Stimulated activated CD4-positive, alpha-beta T cell treated with anti-CD3 and anti-CD28 coated beads, Interleukin-2, amount 100 ng/mL, for 4 hours (primary cell): ENCODE measurements at places on chromosomes 6 and 20.

DNA sequence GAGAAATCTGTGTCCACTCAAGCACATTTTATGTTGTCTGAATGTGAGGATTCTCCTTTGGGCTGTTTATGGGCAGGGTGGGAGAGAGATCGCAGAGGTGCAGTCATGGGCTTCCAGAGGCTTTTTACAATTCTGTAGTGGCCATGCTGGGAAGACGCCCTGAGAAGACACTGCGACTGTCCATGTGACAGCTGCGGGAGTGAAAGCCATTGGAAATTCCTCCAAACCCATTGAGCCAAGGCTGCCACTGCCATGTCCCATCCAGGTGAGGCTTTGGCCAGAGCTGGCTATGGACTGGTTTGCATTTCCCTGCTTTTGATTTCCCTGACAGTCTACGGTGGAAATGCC lies 216.9 kb upstream of the ECI2 start:
- DNase-seq = no peak

DNA sequence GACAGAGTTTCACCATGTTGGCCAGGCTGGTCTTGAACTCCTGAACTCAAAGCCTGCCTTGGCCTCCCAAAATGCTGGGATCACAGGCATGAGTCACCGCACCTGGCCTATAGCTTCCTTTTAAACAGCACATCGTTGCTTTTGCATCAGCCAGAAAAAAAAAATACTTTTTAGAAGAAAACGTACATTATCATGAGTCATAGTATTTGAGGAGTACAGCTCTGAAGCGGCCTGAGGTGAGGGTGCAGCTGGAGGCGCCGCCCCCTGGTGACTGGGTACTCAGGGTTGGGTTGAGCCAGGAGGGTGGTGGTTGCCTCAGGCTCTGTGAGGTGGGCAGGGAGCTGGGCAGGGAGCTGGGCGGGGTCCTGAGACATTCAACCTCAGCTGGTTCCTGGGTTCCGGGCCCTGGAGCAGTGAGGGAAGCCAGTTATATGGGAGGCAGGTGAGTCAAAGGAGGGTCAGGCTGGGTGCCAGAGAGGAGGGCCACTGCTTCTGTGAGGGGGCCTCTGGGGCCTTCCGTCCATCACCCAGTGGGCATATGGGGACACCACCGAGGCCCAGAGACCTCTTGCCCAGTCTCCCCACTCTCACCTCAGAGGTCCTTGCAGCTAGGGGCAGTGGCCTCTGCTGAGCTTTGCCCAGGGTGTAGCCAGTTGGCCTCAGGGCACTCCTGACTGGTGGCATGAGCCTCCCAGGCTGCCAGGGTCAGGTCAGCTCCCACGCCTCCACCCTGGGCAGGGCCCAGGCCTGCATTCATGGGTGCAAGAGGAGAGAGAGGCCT lies 11.7 kb upstream of the ID1 start:
- DNase-seq = no peak

DNA sequence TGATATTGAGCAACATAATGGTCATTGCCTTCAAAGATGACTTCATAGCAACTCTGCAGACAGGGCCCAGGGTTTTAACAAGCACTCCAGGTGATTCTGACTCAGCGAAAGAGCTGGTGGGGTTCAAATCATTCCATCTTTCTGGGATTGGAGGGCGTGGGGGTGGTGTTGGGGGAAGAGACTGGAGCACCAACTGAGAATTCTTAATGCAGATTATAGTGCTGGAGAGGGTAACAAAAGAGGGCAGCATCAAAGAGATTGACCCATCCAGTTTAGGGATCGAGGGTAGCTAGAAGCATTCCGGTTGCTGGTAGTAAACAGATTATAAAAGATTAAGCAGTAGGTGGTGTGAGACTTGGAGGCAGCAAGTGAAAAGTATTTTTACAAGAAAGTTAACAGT lies 15.9 kb downstream of the PFDN4 start:
- no peak for DNase-seq

GRCh38 chr6:108750801-108751200 lies 97.4 kb upstream of the ARMC2 start:
- no peak for DNase-seq

DNA sequence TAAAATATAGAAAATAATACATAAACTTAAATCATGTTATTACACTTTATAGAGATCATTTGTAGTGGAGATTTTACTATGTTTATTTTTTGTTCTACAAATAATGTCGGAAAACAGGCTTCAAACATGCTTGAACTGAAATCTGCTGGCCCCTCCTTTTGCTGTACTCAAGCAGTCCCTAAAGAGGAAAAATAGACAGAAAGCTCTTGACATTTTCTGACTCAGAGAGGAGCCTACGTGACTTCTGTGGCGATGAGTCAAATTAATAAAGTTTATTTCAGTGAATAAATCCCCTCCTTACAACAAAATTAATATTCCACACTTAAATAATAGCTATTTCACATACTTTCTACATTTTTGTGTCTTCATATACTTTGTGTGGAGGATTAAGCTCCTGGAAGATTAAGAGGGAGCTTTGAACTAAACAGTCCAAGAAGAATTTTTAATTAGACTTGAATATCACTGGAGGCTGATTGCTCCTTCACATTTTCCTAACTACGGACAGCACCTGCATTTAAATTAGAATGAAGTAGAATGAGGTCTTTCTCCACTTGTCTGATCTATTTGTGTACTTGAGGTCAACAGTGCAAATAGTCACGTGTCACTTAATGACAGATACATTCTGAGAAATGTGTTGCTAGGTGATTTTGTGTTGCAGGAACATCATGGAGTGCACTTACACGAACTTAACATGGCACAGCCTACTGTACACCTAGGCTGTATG lies 1.7 kb upstream of the TREM1 start:
- DNase-seq = no peak

DNA sequence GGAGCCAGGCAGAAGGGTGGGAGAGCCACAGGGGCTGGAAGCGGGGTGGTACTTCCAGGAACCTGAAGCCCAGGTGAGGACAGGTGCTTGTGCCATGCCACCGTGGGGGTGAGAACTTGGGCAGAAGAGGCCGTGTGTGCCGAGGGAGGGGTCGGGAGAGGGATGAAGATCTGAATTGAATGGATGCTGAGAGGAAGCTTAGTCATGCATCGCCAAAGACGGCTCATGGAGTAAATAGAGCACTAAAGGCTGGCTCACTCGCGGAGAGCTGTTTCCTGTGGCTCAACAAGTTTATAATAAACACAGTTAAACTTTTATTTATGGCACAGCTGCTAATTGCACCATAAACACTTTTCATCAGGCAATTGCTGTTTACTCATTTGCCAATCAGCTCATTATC lies 21.7 kb upstream of the MYT1 start:
- DNase-seq = no peak

- no peak for DNase-seq
Observed at GRCh38 chr20:3461211-3461771, 9.5 kb upstream of the ATRN start.

DNA sequence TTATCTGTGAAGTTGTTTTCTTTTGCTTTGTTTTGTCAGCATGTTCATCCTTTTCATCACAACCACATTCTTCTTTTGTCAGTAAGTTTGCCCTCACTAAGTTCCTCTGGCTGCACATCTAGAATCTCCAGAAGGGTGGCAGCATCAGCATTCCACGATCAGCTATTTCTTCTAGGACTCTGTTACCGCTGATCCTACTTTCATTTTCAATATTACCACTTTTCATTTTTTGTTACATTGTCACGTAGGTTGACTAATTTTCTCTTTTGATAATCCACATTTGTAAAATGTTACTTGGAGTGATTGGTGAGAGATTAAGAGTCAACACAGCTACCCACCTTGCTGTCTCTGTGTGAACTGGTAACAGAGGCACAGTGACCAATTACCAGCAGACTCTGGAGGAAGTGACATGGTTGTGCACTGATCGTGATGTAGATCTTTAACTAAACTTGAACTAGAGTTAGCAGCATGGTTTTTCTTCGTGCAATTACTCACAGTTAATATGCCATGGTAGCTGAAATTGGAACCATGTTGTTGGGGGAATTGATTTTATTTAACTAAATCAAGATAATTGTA lies 307.9 kb upstream of the SLC35B3 start:
- no peak for DNase-seq

- no peak for DNase-seq
Observed at GRCh38 chr6:30881392-30882203, 2.7 kb upstream of the DDR1 start.

- DNase-seq = no peak
Observed at GRCh38 chr6:13205106-13205505, 123.2 kb downstream of the TBC1D7 start.

DNA sequence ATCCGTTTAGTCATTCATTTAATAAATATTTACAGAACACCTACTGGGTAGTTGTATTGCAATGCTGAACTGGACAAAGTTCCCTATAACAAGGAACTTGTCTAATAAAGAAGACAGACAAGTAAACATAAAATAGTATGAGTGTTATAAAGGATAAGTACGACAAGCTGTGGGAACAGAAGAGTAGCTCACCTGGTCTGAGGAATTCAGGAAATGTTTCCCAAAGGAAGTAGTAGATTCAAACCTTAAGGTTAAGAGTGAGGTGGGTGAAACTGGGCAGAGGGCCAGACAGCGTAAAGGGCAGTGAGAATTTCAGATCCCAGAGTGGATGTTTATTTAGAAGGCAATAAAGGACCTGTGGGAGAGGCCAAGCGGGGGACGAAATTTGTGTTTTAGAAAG lies 72.3 kb upstream of the CD2AP start:
- DNase-seq = no peak

DNA sequence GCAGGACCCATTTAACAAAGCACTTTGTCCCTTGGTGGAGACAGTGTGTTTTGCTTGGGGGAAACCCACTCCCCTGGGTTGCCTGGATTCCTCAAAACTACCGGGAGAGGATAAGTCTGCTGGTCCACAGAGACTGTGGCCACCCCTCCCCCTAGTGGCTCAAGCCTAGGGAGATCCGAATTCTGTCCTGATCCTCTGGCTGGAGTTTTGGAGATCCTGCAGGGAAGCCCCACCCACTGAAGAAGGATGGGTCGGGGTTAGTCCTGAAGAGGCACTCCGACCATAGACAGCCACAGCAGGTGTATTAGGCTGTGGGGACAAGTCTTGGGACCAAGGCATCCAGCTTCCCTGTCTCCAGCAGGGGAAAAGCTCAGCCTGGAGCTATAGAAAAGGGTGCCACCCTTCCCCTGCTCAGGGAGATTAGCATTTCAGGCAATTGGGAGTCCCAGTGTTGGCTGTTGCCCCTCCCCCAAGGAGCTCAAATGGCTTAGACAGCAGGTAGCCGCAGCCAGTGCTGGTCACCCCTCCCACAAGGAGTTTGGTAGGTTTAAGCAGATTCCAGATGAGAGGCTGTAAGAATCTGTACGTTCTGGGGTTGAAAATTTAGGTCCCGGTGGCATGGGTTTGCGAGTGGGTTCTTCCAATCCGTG lies 750.0 kb downstream of the TBC1D32 start:
- DNase-seq = no peak

GRCh38 chr6:49866485-49866943 lies at the start of gene CRISP1:
TSS of gene CRISP1 (minus strand) at chr6:49866535. CDS start at chr6:49857400, 9,135 bp downstream.
- DNase-seq = no peak
